ENCODE measurements at places on chromosomes 1 and 21.

DNA sequence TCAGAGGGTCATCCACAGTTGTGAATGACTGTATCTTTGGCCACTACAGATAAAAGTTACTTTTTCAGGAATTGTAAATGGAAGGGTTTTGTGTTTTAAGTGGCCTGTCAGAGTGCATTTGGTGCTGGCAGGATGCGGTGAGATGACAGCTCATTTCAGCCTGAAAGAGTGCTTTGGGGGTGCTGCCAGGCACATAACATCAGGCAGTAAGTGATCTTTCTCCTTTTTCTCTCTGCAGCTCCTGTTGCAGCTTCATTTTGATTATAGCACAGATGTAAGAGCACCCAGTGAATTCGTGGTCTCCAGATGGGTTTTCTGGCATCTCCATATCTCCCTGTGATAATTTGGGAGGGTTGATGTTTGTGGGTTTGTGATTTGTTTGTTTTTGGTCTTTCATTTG, 14.8 kb upstream of the FAM163A start:
- no peak for DNase-seq

- no peak for DNase-seq
Measured at GRCh38 chr1:76264642-76265041, 190.1 kb downstream of the ST6GALNAC3 start.

- DNase-seq = no peak
Measured at GRCh38 chr1:117037802-117038201, 22.3 kb upstream of the TTF2 start.

DNA sequence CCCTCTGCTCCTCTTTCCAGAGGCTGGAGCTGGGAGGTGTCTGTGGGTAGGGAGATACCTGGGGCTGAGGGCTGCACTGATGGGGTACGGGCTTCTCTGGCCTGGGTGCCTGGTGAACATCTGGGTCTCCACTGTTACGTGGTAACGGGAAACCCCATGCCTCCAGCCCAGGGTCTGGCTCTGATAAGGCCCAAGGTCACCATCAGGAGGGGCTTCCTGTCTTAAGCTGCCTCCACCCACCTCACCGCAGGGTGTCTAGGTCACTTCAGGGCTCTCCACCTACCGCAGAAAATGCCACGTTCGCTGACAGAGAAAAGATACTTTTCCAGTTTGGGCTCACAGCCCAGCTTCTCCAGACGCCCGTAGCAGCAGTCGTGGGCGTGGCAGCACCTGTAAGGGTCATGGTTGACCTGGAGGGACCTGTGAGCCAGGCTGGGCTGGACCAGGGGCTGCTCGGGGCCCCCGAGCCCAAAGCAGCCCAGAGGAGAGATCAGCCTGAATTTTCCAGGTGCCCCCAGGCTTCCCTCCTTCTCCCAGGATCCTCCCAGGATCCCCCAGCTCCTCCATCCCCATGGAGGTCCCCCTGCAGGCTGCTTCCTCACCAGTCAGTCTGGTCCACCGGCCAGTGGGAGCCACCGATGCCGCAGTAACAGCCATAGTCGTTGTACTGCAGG, 1.3 kb downstream of the PLA2G2E start:
- DNase-seq = no peak

DNA sequence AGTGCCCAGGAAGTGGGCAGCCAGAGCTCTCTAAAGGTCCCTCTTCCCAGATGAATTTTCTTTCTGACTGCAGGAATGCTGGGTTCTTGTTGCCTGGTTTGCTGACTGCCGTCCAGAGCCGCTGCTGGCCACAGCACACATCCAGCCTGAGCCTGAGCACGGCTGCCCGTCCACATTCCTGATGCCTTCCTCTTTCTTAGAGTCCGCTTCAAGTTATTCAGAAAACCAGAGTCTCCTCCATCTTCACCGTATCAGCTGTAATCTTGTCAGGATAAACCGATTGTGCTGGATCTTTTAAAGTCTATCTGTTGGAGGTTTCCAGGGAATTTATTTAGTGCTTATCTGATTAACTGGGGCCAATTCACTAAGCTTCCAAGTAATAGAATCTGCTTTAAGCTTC, 84.8 kb upstream of the BCAR3 start:
- DNase-seq = no peak

DNA sequence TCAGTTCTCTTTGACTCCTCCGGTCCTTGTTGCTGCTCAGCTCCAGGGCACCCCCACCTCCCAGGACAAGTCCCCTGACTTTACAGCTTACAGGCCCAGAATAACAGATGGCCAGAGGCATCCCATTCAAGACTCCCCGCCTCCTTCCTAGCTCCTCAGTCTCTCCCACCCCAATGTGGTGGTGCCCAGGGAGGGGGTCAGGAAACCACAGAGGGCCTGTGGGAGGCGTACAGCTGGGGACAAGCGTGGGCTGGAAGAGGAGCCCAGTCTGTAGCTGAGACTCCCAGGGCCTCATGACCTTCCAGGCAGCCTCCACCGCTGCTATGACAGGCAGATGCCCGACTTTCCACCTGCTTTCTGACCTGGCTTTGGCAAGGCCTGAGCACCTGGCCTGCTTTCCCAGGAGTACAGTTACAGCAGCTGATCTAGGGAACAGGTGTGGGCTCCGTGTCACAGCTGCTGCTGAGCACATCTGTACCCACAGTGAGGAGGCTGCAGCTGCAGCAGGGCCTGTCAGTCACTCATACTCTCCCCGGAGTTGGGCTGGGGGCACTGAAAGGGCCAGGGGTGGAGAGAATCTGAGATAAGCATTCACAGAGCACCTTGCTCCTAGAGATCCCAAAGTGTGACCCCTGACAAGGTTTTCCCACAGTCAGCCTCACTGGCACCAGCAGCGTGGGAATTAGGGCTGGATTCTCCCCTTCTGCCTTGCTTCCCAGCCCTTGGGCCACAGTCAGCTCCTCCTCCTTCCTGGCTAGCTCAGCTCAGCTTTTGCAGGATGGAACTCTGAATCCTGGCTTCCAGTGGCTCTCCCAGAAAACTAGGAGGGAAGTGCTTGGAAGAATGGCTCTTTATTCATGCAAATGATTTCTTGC, 7.1 kb upstream of the NAV1 start:
- no peak for DNase-seq

DNA sequence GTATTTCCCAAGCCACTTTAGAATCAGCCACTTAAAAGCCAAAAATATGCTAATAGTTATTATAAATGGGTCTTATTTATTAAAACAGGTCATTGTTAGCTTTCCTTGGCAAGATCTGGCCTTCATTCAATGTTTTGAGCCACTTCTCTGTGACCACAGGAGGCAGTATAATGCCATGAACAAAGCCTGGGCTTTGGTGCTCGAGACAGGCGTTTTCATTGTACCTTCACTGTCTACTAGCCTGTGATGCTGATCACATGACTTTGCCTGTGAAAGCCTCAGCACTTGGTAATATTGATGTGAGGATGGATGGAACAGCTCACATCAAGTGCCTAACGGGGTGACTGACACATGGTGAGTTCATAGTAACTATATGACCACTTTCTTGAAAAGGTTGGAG, 217.0 kb downstream of the RWDD3 start:
- no peak for DNase-seq

DNA sequence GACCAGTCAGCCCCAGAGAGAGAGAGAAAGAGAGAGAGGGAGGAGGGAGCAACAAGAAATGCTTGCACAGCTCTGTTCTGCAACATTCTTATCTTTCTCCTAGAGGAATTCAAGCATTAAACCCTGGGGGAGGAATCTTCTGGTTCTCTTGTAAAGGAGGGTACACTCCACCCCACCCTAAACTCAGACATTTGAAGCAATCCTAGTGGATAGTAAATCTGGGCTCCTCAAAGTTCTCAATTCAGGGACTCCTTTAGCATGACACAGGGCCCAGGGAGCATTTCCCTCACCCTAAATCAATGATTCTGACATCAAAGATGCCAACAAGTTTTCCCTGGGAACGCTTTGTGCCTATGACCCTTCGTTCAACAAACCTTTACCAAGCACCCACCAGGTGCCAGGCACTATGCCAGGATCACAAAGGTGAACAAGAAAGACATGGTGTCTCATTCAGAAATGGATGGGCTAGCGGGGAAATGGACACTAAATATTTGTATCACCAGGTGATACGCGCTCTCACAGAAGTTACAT, 11.9 kb upstream of the CAPN2 start:
- DNase-seq = no peak
